Vagina (tissue), 2 donors: ENCODE measurements at places on chromosomes 4 and X.

DNA sequence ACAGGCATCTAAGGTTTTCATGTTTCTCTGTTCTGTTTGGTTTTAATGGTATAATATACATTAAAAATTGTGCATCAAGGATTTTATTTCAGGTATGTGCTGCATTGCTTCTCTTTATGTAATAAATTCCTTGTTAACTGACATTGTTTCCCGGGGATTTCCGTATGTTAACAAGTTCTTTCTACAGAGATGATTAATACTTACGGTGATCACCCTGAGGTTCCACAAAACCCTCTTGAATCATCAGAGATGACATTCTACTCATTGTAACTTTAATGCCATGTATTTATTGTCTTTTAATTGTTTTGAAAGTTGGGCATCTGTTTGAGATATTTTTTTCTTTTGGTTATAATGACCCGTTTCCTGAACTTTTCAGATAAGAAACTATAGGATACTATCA, 37.5 kb downstream of the ARHGAP10 start:
- DNase-seq, result no peak

GRCh38 chrX:12865359-12865758, 1.5 kb upstream of the TLR7 start:
- DNase-seq, result no peak

GRCh38 chr4:123809864-123810263, 413.3 kb downstream of the SPRY1 start:
- no peak for DNase-seq

DNA sequence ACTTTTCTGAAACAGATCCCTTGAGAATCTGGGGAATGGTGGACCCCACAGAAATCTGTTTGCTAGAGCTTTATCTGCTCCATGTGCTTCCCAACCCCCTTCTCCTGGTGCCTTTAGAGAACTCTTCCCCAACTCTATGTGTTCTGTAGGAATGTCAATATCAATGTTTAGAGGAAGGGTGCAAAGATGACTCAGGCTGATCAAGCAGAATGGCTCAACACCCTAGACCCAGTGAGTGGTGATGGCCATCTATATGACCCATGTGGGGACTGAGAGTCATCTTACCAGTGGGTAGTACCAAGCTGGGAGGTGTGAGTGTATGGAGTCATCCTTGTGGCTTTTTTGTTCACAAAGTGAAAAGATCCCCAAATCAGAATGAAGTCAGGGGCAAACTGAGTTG, 143.5 kb downstream of the RAB28 start:
- DNase-seq, result no peak

- DNase-seq, result no peak
Observed at GRCh38 chr4:38129460-38130227, 169.4 kb downstream of the PTTG2 start.

- DNase-seq, result no peak
Observed at GRCh38 chrX:12610079-12610478, 181.1 kb upstream of the PRPS2 start.

DNA sequence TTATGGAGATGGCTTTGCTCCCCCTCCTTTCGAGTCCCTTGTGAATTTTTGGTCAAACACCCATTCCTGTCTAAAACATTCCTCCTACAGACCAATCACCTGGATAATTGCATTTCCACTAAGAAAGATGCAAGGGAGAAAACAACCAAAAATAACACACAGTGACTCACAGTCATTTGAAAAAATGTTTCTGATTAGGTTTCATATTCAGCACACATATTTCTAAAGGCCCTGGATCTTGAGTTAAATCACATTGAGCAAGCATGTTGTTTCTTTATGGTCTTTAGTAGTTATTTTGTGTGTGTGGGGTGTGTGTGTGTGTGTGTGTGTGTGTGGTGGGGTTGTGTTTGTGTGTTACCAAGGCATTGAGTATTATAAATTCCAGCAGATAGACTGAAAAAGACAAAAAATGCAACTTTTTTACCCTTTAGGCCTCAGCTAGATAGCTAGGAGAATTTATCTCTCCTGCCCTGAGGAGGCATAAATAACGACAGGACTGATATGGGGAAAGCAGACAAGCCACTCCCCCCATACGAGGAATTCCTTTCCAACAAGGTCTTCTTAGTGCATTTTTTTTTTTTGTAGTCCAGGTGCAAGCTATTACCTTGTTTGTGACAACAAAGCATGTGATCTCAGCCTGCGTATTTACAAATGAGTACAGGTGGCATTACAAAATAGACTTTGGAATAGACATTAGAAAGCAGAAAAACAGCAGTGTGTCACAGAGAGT, 265.4 kb upstream of the ADGRL3 start:
- no peak for DNase-seq

DNA sequence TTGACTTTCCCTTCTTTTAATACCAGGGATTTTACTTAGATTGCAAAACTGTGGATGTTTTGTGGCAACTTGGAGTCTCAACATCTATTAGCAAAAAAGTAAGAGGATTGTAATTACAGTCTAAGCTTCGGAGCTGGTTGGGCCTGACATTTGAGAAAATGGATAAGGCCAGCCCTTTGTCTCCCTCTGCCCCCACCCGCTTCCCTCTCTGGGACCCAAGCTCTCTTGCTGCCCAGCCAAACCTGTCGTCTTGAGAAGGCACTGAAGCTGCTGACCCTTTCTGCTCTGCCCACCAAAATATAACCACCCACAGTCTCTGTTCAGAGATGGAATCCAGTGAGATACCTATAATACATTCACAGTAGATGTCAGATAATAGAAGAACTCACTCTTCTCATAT, 49.6 kb downstream of the SHROOM3 start:
- no peak for DNase-seq

DNA sequence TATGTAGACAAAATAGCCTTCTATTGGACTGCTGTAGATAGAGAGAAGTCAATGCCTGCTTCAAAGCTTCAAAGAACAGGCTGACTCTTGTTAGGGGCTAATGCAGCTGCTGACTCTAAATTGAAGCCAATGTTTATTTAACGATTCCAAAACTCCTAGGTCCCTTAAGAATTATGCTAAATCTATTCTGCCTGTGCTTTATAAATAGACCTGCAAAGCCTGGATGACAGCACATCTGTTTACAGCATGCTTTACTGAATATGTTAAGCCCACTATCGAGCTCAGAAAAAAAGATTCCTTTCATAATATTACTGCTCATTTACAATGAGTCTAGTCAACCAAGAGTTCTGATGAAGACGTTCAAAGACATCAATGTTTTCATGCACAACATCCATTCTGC, 54.8 kb upstream of the RBMXL3 start:
- DNase-seq, result no peak

- DNase-seq, result no peak
Observed at GRCh38 chr4:21992330-21992729, 43.8 kb upstream of the KCNIP4 start.

GRCh38 chr4:41426539-41426938, 111.4 kb upstream of the LIMCH1 start:
- no peak for DNase-seq

GRCh38 chrX:135185795-135186443, 14.7 kb upstream of the CT55 start:
- no peak for DNase-seq

DNA sequence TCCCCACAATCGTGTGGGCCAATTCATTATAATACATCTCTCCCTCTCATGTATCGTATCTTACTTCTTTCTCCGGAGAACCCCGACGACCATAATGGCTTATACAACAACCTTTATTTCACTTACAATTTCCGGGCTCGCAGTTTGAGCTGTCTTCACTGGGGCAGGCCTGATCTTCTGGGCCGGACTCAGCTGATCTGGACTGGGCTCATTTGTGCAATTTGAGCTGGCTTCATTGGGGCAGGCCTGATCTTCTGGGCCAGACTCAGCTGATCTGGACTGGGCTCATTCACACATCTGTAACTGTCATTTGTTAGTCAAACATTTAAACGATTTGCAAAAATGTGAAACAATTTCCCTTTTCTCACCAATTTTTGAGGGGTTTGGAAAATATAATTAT, 171.5 kb upstream of the FRG1 start:
- no peak for DNase-seq

DNA sequence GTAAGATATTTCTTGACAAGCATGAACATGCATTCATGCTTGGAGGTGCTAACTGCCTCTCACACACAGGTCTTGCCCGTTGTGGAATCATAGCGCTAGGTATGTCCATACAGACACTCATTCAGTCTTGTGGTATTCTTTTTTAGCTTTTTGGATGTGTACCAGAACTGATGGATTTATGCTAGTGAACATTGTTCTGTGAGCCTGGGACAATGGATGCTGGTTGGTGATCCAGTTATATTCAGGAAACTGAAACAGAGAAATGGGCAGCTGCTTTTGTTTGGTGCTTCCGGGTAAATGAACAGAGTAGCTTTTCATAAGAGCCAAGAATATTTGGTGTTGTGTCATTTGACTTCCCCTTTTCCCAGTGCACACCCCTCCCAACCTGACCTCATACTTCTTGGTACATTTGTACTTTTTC, 78.9 kb upstream of the SLC4A4 start:
- DNase-seq, result no peak

GRCh38 chr4:152106113-152106763, 345.4 kb upstream of the GATB start:
- DNase-seq, result no peak

DNA sequence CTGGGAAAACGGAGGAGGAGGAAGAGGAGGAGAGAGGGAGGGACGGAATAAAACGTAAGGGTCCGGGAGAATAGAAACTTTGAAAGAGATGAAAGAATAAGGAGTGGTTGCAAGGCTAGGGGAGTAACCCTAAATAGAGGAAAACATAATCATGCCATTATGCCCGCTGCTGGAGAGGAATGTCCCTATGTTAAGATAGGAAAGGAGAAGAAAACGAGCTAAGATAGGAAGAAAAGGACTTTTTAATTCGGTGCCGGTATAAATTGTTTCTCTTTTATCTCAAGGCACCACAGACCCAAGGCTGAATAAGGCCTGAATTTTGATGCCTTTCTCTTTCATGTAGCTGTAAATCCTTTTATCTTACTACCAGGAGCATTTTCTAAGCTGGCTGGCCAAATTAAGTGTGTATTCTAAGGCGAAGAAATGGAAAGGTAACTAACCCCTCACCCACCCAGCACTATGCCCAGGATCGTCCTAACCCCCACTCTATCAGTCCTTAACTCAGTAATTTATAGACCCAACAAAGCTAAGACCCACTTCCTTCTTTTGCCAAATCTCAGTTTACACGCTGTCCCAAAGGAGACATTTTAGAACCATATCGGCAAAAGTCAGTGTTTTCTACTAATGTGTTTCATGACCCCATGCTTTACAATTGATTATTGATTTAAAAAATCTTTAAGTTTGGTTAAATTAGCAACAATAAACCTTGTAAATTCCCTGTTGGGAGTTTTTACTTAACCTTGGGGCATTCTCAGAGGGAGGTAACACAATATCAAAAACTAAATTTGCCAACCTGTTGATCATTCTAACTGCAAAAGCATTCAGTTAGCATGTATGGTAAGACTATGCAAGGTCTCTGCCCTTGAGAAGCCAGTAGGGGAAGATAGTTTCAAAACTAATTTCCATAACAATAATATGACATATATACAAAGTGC, 1.1 kb upstream of the CUL4B start:
- DNase-seq, result no peak

DNA sequence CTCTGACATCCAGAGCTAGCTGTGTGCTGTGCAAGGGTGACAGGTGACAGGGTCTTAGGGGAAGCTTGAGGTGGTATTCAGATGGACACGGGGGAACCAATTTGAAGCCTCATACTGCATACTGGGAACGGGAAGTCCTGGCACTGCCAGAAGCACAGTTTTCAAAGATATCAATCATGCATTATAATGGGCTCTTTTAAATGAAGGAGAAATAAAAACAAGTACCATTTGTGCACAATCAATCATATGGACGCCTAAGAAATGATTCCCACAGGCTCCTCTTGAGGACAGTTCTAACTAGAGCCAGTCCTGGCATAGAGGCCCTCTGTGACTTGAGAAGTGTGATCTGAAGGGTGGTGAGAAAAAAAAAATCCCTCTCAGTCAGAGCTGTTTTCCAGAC, 50.9 kb downstream of the TSC22D3 start:
- DNase-seq, result no peak

DNA sequence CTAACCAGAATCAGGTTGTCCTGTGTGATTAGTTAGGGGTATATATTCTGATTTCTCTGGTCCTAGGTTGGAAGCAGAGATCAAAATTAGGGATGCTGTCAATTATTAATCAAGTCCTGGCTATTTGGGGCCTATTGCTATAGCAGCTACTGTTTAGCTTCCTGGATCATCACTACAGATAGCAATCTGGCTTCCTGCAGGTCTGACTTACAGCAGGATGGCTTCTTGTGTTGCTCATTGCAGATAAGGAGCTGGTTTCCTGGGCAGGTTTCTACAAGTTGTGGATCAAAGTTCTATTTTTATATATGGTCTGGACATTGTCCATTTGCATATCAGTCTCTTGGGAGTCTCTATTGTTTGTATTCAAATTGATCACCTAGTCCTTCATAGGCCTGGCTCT, 57.7 kb upstream of the C4orf54 start:
- DNase-seq, result no peak

DNA sequence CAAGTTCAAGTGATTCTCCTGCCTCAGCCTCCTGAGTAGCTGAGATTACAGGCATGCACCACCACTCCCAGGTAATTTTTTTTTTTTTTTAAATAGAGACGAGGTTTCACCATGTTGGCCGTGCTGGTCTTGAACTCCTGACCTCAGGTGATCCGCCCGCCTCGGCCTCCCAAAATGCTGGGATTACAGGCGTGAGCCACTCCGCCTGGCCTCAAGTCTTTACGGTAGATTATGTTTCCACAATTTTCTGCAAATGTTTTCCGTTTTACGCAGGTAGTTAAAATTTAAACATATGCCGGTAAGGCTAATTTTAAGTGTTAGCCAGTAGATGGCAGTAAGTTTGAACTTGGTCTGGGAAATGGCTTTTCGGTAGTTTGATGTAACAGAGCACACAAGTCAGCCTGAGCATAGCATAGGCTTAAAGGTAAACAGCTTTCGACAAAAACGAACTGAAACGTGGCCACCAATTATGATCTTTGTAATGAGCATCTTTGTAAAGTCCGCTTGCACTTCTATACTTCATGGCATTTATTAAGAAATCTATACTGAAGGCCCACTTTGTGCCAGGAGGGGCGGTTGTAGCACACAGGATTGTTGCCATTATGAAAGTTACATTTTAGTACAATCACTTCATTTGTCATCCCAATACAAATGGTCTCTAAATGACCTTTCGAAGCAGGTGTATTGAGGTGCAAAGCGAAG, 31.1 kb downstream of the CCKAR start:
- peak; percentile 25 for DNase-seq

DNA sequence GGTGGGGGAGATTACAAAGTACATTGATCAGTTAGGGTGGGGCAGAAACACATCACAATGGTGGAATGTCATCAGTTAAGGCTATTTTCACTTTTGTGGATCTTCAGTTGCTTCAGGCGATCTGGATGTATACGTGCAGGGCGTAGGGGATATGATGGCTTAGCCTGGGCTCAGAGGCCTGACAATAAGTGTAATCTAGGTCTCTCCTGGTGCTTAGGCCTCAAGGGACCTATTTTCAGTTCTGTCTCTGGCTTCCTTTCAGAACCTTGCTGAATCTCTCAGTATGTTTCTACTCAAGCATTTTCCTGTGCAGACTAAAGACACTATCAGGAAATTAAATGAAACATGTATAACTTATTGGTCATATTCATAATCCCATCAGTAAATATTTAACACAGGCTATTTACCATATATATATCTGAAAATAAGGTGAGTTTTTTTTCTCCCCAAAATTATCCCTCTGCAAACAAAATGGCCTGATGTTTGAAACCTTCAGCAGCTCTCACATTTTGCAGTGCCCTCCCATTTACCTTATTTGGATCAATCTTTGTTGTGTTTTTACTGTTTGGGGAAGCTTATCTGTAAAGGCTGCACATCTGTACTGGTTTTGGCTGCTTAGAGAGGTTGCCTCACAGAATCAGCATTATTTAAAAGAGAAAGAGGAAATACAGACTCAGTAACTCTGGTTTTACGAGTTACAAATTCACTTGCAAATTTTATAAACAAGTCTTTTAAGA, 2.3 kb upstream of the ZCCHC4 start:
- no peak for DNase-seq
